ENCODE measurements at places on chromosomes 5 and 9.

GRCh38 chr9:89664896-89665329, 60.1 kb downstream of the GADD45G start:
- no peak for DNase-seq

- no peak for DNase-seq
Observed at GRCh38 chr5:150651382-150651781, 9.7 kb upstream of the MYOZ3 start.

DNA sequence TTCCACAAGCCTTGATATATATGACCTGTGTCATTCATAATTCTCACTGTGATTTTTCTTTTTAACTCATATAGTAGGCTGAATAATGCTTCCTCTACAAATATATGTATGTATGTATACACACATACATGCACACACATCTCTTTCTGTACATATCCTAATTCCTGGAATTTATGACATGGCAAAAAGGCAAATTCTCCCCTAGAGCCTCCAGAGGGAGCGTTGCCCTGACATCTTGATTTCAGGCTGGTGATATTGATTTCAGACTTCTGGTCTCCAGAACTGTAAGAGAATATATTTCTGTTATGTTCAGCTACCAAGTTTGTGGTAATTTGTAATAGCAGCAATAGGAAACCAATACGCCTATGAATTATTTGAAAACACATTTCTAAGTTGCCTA, 166.6 kb upstream of the GAS1 start:
- DNase-seq: no peak

- DNase-seq: no peak
Observed at GRCh38 chr9:112640311-112640710, 77.6 kb downstream of the INIP start.

DNA sequence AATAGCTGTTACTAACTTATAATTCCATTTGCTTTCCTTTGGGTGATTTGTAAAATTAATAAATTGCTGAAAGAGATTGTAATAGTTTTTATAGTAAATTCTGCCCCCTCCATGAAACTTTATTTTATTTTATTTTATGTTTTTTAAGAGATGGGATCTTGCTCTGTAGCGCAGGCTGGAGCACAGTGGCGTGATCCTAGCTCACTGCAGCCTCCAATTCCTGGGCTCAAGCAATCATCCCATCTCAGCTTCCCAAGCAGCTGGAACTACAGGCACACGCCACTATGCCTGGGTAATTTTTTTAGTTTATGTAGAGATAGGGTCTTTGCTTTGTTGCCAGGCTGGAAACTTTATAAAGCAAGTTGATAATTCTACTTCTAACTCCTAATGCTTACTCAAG, 395 bp downstream of the IL33 start:
- DNase-seq: no peak

Data from GM19239 (cell line).